ENCODE measurements at places on chromosomes 2 and 18. TPM values are rescaled to one million over a fixed set of nuclear protein-coding genes. Genes with fewer than 3 reads are reported as not detected.

ZRANB3 gene
- total RNA-seq: 4.7 TPM

SLC39A10 gene
- 33.5 TPM for total RNA-seq

ZC3H8 gene
- total RNA-seq: 10.9 TPM

PKDCC gene
- total RNA-seq: 0.81 TPM

GPR155 gene
- 2.8 TPM for total RNA-seq

CD28 gene
- total RNA-seq: not detected

HOXD10 gene
- total RNA-seq: 0.49 TPM

BMP10 gene
- total RNA-seq: not detected

CNGA3 gene
- total RNA-seq: not detected

G6PC2 gene
- not detected for total RNA-seq

TDRD15 gene
- total RNA-seq: not detected

TLX2 gene
- total RNA-seq: not detected

CHMP3 gene
- total RNA-seq: 48.4 TPM

GLB1L gene
- 4.2 TPM for total RNA-seq

MEP1B gene
- 0.25 TPM for total RNA-seq

KCNG2 gene
- not detected for total RNA-seq

CAMKMT gene
- total RNA-seq: 2.6 TPM

C1GALT1C1L gene
- not detected for total RNA-seq

NIFK gene
- 18.8 TPM for total RNA-seq

TUBA4B gene
- total RNA-seq: not detected

POTEI gene
- total RNA-seq: 0.16 TPM

DNER gene
- 0.82 TPM for total RNA-seq

POTEJ gene
- 0.16 TPM for total RNA-seq

RGPD3 gene
- under 0.01 TPM for total RNA-seq

CEP192 gene
- total RNA-seq: 37.9 TPM

UCN gene
- 0.44 TPM for total RNA-seq

CACNB4 gene
- total RNA-seq: under 0.01 TPM

PARD3B gene
- total RNA-seq: 41.0 TPM

DUSP2 gene
- 0.49 TPM for total RNA-seq

C1QL2 gene
- total RNA-seq: not detected

SERPINB3 gene
- not detected for total RNA-seq

CD226 gene
- 0.32 TPM for total RNA-seq

GPBAR1 gene
- 0.16 TPM for total RNA-seq

ST6GAL2 gene
- 0.25 TPM for total RNA-seq

MPHOSPH10 gene
- total RNA-seq: 21.1 TPM

MGAT4A gene
- total RNA-seq: 25.7 TPM

CRYBA2 gene
- total RNA-seq: not detected

KLHL30 gene
- not detected for total RNA-seq

GRB14 gene
- total RNA-seq: 0.32 TPM

POTEC gene
- not detected for total RNA-seq

TTC31 gene
- total RNA-seq: 6.0 TPM

CKAP2L gene
- 4.5 TPM for total RNA-seq

ALKAL2 gene
- not detected for total RNA-seq

ATAD2B gene
- 22.7 TPM for total RNA-seq

B3GNT2 gene
- 22.0 TPM for total RNA-seq

HOXD9 gene
- total RNA-seq: 10.7 TPM

PRSS56 gene
- total RNA-seq: not detected

NT5C1B gene
- total RNA-seq: not detected

TRABD2A gene
- 0.38 TPM for total RNA-seq

Measured in bladder microvascular endothelial cell (primary cell).